Liver (tissue), 10 donors: ENCODE measurements at places on chromosomes 5 and 9. TPM values are rescaled to one million over a fixed set of nuclear protein-coding genes. Genes with fewer than 3 reads are reported as not detected.
A peak's percentile ranks its signal among the peaks of the same experiment; 100 is the strongest.

PCDHGA7 gene
- 0.21 TPM for polyA plus RNA-seq

GRCh38 chr9:68492806-68493205 is 47.9 kb downstream of the TMEM252 start:
- no peaks in the 10 kb centered on the region for H3K27me3 ChIP-seq
- no peak overlapping the region for H3K27ac ChIP-seq
- no peaks in the 10 kb centered on the region for H3K4me1 ChIP-seq
- no peak overlapping the region for H3K4me3 ChIP-seq
- no peaks in the 10 kb centered on the region for H3K36me3 ChIP-seq

GRCh38 chr5:151819830-151820229 is 48.1 kb downstream of the G3BP1 start:
- peaks cover 2% of the 10 kb centered on the region for H3K36me3 ChIP-seq
- no peak overlapping the region for H3K27ac ChIP-seq
- DNase-seq = no peak
- no peak overlapping the region for H3K4me3 ChIP-seq
- H3K4me1 ChIP-seq = no peaks in the 10 kb centered on the region

ENTPD2 gene
- 0.40 TPM for polyA plus RNA-seq

CER1 gene
- not detected for polyA plus RNA-seq

SLC4A9 gene
- polyA plus RNA-seq = not detected

GRCh38 chr9:27864644-27865438 is 291.6 kb upstream of the C9orf72 start:
- H3K36me3 ChIP-seq = no peaks in the 10 kb centered on the region
- H3K4me1 ChIP-seq = no peaks in the 10 kb centered on the region
- H3K27me3 ChIP-seq = no peaks in the 10 kb centered on the region
- peak overlapping the region; percentile 43 for H3K27ac ChIP-seq
- no peak overlapping the region for H3K4me3 ChIP-seq
- DNase-seq = no peak
